ENCODE measurements at places on chromosomes 3 and 15. TPM values are rescaled to one million over a fixed set of nuclear protein-coding genes. Genes with fewer than 3 reads are reported as not detected.

Gene C3orf52
- 20.7 TPM for total RNA-seq

Gene CP
- not detected for total RNA-seq

Gene GAP43
- total RNA-seq, result not detected

Gene UBAP1L
- 2.3 TPM for total RNA-seq

Gene EFCAB12
- total RNA-seq, result 0.27 TPM

Gene PEX5L
- total RNA-seq, result 10.3 TPM

Gene CPLX3
- total RNA-seq, result not detected

Gene FEZF2
- total RNA-seq, result not detected

Gene C3orf22
- total RNA-seq, result not detected

Gene FOXL2NB
- 0.42 TPM for total RNA-seq

Gene IGSF10
- under 0.01 TPM for total RNA-seq

Gene HYAL2
- total RNA-seq, result 22.2 TPM

Gene ZMAT3
- total RNA-seq, result 36.4 TPM

Gene DAZL
- not detected for total RNA-seq

Gene TERC
- total RNA-seq, result not detected

Gene ADGRG7
- total RNA-seq, result not detected

Gene ROPN1
- 0.92 TPM for total RNA-seq

Gene GJD2
- total RNA-seq, result not detected

Gene SPTSSB
- 0.17 TPM for total RNA-seq

Gene TBCCD1
- 9.5 TPM for total RNA-seq

Gene LEKR1
- 0.53 TPM for total RNA-seq

Gene TRAIP
- total RNA-seq, result 4.9 TPM

Gene FES
- total RNA-seq, result not detected

Gene CTXN2
- total RNA-seq, result not detected

Gene SCN11A
- total RNA-seq, result not detected

Gene ILDR1
- 1.2 TPM for total RNA-seq

Gene LYZL4
- not detected for total RNA-seq

Gene FSD2
- total RNA-seq, result not detected

Gene RARB
- total RNA-seq, result 8.2 TPM

Gene TNNC1
- 1.3 TPM for total RNA-seq

Gene CNTN6
- not detected for total RNA-seq

Gene CSTA
- total RNA-seq, result 62.0 TPM

Gene TUSC2
- total RNA-seq, result 22.5 TPM

Gene EPHB3
- total RNA-seq, result 18.4 TPM

Gene SLC22A14
- 0.75 TPM for total RNA-seq

Gene RLBP1
- total RNA-seq, result not detected

Gene RBMS3
- total RNA-seq, result 51.5 TPM

Gene CPEB1
- total RNA-seq, result 0.38 TPM

Gene WDR82
- total RNA-seq, result 54.3 TPM

Gene CCNB2
- 37.4 TPM for total RNA-seq

Gene FGF12
- total RNA-seq, result not detected

Gene SERINC4
- not detected for total RNA-seq

Gene TMEM40
- 246 TPM for total RNA-seq

Gene NTRK3
- not detected for total RNA-seq

Gene IL5RA
- total RNA-seq, result not detected

Gene WHAMM
- 7.3 TPM for total RNA-seq

Gene CCR5
- not detected for total RNA-seq

Gene MRPL46
- total RNA-seq, result 10.8 TPM

Gene GHRL
- not detected for total RNA-seq

Gene DGKG
- 1.3 TPM for total RNA-seq

Gene THRB
- 16.3 TPM for total RNA-seq

Gene HRH1
- 0.33 TPM for total RNA-seq

Gene QTRT2
- total RNA-seq, result 20.8 TPM

Gene SLC6A6
- total RNA-seq, result 5.7 TPM

Gene CELF6
- total RNA-seq, result 0.17 TPM

Gene ARPP19
- 200 TPM for total RNA-seq

Gene MORC1
- not detected for total RNA-seq

Gene PRKCD
- 6.2 TPM for total RNA-seq

Gene FBXL2
- total RNA-seq, result 40.8 TPM
